ENCODE measurements at places on chromosomes 13 and 19.

- DNase-seq = no peak
Measured at GRCh38 chr19:47750752-47751151, 5.4 kb downstream of the NOP53 start.

- no peak for DNase-seq
Measured at GRCh38 chr13:26584713-26585112, 27.2 kb downstream of the WASF3 start.

GRCh38 chr13:101614491-101614890, 162.0 kb downstream of the ITGBL1 start:
- DNase-seq = no peak

- DNase-seq = peak; percentile 45
Measured at GRCh38 chr19:49338691-49339300, 3.6 kb downstream of the CD37 start.

GRCh38 chr13:113912596-113912995, 48.7 kb upstream of the GAS6 start:
- DNase-seq = no peak

DNA sequence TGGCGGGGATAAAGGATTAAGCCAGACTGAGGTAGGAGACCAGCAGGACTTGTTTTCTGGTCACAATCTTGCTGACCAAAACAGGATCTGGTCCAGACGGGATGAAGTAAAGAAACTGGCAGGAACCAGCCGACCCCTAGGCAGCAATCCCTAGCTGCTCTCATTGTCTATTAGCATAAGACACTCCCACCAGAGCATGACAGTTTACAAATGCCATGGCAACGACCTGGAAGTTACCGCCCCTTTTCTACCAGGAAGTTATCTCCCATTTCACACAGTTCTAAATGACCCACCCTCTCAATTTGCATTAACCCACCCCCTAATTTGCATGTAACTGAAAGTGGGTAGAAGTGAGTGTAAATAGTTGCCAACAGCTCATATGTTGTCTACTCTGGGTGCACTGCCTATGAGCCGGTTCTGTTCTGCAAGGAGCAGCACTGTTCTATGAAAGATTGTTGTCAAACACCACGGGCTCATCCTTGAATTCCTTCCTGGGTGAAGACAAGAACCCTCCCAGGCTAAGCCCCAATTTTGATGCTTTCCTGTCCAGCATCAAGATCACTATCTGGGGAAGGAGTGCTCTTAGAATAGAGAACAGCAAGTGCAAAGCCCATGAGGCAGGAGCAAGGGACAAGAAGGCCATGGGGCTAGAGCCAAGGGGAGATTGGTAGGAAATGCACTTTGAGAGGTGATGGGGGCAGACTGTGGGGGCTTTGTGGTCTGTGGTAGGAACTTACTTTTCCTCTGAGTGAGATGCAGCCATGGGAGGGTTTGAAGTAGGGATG, 13.9 kb upstream of the FBXO27 start:
- no peak for DNase-seq

DNA sequence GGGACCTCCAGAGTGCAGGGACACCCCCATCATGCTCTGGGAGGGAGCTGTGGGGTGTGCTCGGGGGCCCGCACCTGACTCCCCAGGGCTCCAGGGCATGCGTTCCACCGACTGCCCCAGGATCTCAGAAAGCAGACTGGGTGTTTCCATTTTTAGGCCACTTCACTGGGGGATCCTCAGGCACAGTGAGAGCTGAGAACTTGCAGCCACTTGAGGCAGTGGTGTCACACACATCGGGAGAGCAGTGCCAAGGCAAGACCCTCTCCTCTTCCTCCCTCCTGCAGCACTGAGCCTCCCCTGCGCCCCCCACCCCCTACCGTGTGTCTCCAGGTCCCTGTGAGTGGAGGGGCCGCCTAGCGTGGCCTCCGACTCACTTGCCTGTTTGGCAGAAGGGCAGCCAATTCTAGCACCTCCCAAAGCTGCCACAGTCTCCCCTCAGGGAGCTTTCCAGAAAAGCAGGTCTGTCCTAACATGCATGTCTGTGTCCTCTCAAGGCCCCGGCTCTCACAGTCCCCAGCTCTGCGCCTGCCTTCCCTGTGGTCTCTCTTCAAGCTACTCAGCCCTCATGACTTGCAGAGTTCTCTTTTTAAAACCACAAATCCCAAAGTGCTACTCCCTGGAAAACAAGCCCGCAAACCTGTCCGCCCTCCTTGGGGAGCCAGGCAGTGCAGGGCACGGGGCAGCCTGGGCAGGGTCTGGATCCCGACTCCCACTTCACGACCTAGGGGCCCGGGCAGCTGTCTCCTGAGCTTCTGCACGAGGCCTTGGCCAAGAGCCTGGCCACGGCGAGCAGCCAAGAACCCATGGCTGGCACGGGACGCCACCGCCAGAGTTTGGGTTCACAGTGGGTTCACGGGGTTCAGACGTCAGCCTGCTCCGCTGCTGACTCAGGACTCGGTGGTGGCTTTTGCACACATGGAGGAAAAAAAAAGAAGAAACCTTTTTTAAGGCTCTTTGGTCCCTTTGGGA, 94.1 kb downstream of the STK24 start:
- no peak for DNase-seq

DNA sequence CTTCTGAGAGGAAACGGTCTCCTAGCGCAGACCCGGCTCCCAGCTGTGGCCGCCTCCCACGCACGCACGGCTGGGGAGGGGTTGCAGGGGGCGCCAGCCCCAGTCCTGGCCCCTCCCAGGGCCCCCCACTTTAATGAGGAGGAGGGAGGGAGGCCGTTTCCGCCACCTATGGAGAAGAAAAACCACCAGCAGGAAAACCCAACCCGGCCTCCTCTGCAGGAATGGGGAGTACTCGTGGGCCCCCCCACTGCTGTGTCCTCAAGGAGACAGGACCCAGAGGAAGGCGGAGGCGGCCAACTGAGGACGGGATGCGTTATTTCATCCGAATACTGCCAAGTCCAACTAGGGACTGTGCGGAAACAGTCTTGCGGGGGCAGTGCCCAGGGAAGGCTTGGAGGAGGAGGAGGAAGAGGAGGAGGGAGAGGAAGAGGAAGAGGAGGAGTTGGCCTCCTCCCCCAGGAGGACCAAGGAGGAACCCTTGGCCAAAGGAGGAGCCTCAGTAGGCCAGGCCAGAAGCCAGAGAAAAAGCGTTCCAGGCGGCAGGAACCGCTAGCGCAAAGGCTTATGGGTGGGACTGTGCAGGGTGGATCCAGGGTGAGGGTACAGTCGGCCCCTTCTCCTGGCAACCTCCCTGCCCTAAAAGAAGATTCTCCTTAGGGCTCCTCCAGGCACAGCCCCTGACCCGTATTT, 3.9 kb upstream of the SSBP4 start:
- DNase-seq = no peak

DNA sequence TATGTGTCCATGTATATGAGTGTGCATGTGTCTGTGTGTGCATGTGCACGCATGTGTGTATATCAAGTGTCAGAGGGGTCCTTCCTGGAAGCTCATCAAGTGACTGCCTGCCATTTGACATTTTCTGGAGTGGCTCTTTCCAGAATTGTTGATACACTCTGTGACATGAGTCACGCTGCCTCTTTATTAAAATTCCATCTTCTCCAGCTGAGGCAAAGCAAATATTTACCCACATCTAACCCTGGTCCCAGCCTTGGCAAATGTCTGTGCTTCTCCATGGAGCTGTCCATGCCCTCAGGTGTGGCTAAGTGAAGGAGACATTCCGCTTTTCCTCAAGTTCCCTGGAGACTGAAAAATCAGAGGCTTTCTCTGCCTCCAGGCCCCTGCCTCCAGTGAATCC, 88.2 kb upstream of the MBNL2 start:
- DNase-seq = no peak

GRCh38 chr13:30340331-30341250, 33.2 kb upstream of the KATNAL1 start:
- DNase-seq = no peak

GRCh38 chr19:1007399-1008251, 7.4 kb downstream of the GRIN3B start:
- DNase-seq = no peak

DNA sequence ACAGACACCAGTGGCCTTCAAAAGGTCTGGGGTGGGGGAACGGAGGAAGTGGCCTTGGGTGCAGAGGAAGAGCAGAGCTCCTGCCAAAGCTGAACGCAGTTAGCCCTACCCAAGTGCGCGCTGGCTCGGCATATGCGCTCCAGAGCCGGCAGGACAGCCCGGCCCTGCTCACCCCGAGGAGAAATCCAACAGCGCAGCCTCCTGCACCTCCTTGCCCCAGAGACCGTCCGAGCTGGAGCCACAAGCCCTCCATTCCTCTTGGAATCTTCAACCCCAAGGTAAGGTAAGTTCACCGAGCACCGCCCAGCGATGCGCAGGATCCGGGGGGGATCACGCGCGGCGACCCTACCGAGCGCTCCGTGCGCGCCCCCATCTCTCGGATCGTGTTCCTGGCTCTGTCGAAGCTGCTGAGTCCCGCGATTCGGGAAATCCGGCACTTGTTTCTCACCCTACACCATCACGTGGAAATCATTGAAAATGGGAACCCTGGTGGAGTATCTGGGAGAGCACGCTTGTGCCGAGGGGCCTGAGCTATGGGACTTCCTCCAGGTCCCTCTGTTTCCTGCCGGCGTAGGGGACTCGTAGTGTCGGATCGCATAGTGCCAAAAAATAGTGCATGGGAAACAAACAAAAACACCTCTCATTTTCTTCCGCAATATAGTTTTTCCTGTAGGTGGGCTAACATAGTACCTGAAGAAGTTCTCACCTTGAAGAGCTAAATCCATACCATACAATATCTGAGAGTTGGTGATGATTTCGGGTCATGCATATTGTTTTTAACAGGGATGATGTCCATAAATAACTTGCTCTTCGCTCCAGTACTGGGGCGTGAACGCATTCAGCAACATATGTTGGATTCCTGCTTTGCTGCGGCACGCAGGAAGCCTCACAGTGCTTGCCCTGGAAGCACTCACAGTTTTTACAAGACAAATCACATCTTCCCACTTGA, 9.3 kb downstream of the PDX1 start:
- no peak for DNase-seq

DNA sequence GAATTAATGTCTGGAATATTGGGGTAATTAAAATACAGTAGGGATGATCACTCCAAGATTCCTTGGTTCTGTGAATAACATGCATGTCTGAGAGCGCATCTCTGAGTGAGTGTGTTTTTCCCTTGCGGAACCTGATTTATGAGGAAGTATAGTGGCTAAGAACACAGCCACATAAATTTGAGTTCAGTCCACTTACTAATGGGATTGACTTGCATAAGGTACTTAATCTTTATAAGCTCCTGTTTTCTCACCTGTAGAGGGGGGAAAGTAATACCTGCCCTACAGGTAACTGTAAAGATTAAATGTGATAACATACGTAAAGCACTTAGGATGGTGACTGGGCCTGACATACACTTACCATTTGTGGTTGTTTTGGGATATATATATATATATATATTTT, 60.8 kb downstream of the KLF5 start:
- no peak for DNase-seq

DNA sequence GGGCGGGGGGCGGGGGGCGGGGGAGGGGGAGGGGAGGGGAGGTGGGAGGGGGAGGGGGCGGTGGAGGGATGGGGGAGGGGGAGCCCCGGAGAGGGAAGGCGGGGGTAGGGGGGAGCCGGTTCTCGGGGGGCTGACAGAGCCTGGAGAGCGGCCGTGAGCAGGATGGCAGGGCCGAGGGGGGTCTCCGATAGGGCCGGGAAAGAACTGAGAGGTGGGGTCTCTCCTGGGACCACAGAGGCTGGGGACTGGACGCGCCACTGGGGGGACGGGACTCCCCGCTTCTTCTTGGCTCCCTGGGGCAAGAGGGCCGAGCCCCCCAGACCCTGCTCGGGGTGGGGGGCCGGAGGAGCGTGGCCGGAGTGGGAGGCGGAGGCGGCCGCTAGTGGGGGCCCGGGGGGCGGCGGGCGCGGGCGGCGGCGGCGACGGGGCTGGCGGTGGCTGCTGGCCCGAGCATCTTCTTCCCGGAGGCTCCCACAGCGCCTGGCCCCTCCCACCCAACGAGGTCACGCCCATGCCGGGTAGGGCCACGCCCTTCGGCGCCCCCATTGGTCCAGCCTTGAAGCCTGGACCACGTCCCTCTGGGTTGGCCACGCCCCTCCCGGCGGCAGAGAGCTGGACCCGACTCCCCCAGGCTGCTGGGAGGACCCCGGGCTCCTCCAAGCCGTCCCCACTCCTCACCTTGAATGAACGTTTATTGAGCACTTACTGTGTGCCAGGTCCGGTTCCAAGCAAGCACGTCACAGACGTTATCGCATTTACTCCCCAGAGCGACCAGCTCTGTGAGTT, at the start of gene NOVA2:
Gene NOVA2 (minus strand): TSS at position 313 of the 786 bp plus-strand sequence. CDS start 514 bp downstream, outside the sequence.
- peak; percentile 69 for DNase-seq

- DNase-seq = no peak
Measured at GRCh38 chr19:23305555-23305954, 55.4 kb upstream of the ZNF724 start.

DNA sequence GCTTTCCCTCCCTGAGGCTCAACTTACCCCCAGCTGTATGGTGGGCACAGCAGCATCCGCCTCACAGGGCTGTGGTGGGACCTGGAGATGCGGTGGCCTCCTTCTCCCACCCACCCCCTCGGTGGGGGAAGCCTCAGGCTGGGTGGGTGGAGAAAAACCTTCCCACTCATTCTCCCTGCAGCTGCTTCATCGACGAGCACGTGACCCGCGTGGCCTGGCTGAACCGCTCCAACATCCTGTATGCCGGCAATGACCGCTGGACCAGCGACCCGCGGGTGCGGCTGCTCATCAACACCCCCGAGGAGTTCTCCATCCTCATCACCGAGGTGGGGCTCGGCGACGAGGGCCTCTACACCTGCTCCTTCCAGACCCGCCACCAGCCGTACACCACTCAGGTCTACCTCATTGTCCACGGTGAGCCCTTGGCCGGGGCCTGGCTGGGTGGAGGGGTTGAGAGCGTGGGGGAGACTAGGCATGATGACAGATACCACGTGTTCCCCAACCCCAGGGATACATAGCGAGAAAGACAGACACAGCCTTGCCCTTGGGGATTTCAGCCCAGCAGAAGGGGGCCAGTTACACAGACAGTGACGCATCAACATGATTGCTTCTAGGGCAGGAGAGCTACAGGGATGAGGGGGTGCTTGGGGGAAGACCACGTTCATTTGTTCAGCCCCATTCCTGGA, 12.2 kb downstream of the IGLON5 start:
- no peak for DNase-seq

DNA sequence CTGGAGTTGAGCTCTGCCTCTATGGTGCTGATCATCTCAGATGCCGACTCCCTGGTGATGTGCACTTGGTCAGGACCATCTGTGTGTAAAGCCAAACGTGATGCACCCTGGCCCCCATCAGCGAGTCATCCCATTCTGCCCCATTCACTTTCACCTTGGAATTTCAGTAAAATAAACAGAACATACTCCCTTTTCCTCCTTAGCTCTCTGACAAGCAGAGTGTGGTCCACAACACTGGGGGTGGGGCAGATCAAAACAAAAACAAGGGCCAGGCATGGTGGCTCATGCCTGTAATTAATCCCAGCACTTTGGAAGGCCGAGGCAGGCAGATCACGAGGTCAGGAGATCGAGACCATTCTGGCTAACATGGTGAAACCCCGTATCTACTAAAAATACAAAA, 12.3 kb downstream of the CEACAM20 start:
- no peak for DNase-seq

DNA sequence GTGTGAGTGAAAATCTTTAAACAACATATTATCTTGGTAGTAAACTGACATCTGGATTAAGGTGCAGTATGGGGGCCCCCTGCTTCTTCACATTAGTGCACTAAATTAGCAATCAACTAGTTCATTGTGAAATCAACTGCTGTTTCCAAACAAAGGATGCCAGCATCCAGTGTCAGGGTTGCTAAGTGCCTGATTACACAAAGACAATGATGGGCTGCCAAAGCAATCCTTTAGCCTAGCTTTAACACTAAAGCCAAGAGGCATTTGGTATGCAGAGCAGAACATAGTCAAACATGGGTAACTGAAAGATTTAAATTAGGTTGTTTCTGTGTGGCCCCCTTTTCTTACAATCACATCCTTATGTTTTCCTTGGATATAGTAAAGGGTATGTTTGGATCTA, 543.1 kb upstream of the SLITRK5 start:
- DNase-seq = no peak
